Inflammatory macrophage treated with lipopolysaccharide for 4 hours (primary cell): ENCODE measurements at places on chromosomes 1 and 21.
A peak's percentile ranks its signal among the peaks of the same experiment; 100 is the strongest.

DNA sequence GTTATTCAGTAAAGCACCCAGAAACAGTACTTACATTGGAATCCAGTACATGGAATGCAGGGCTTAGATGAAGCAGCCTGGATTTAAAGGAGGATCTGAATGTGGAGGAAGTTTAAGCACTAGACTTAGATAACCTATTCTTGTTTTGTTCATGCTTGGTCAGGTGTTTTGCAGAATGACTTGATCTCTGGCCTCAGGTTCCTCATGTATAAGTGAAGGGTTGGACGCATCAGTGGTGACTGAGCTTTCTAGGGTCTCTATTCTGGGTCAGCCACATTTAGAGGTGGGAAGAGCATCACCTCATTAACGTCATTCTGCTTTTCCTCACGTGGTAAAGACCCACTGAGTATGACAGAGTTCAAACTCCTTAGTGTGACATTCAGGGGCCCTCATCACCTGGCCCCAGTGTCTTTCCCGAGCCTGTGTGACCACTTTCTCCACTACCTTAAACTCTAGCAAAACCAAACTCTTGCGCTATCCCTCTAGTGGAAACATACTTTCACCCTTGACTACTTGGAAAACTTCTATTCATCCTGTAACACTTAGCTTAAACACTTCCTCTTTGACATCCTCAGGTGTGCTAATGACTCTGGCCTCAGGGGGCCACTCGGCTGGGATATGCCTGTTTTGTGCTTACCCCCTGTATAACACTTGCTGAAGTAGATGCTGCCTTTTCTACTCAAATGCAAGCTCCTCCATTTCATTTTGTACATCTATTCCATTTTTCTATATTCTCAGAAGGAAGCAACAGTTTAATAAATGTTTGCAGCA, 871 bp upstream of the ERICH3 start:
- DNase-seq: no peak

- DNase-seq: no peak
Measured at GRCh38 chr1:5662744-5663126, 329.5 kb downstream of the NPHP4 start.

- DNase-seq: peak; percentile 12
Measured at GRCh38 chr1:90394247-90394646, 322.9 kb downstream of the BARHL2 start.

DNA sequence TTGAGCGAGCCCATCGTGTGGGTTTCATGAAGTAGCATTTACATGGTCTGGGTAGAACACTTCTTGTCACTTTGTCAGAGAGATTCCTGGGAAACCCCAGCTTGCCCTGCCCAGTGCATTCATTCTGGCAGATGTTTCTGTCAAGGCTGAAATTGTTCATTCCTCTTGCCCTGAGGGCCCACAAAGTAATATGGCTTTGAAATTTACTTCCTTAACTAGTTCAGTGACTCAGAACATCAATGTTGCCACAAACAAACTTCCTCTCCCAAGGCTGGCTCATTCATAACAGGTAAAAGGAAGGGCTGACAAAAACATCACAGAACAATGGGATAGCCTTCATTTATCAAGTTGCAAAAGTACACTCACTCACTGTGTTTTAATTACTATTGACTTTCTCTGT, 5.0 kb upstream of the KIAA0040 start:
- DNase-seq: peak; percentile 62

GRCh38 chr1:34786521-34787325, 5.7 kb downstream of the GJB3 start:
- DNase-seq: peak; percentile 66

- DNase-seq: peak; percentile 75
Measured at GRCh38 chr1:153540394-153541361, at the start of gene S100A5. Gene S100A5, minus strand, starts transcription at chr1:153540934. Its CDS starts 743 bp downstream, at chr1:153540191.

DNA sequence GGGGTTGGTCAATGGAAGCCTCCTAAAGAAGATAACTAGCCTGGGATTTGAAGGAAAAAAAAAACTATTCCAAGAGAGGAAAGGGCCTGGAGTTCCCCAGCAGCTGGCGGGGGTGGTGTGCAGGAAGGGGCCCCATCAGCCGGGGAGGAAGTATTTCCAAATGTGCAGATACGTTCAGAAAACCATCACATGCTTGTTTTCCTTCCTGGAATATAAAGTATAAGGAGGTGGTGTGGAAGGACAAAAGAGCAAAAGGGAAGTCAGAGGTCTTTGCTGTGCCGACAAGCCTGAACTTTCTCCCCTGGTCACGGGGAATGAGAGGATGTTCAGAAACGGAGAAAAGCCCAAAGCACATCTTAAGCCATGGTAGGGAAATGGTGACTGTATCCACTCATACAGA, 72.0 kb upstream of the BACE2 start:
- no peak for DNase-seq

DNA sequence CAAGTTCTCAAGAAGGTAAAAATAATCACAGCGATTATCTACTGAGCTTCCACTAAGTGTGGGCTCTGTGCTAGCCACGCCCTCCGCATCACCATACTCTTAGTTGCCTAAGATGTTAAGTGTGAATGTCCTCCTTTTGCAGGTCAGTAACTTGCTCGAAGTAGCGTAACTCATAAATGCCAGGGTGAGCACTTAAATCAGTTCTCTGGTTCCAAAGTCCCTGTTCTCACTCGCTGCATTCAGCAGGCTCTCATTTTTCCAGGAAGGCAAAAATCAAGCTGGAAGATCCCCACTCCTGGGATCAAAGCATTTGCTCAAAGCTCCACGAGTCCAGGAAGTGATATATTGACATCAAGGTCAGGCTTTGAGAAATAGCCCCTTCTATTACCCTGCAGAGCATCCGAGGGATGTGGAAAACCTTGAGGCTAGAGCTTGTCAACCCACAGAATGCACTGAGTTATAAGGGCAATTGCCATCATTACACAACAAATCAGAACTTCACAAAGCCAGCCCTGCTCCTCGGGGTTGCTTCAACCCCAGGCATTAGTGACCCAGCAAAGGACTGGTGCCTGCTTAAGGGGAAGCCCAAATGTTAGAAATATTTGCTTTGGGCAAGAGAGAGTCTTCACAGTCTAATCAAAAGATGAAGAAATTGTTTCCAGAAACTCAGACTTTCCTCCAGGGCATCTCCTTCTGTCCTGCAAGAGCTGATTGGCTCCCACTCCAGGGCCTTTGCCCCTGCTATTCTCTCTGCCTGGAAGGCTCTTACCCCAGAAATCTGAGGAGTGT, 19.5 kb downstream of the SLC30A1 start:
- no peak for DNase-seq

GRCh38 chr1:66271904-66272254, 262.1 kb upstream of the SGIP1 start:
- DNase-seq: peak; percentile 46

DNA sequence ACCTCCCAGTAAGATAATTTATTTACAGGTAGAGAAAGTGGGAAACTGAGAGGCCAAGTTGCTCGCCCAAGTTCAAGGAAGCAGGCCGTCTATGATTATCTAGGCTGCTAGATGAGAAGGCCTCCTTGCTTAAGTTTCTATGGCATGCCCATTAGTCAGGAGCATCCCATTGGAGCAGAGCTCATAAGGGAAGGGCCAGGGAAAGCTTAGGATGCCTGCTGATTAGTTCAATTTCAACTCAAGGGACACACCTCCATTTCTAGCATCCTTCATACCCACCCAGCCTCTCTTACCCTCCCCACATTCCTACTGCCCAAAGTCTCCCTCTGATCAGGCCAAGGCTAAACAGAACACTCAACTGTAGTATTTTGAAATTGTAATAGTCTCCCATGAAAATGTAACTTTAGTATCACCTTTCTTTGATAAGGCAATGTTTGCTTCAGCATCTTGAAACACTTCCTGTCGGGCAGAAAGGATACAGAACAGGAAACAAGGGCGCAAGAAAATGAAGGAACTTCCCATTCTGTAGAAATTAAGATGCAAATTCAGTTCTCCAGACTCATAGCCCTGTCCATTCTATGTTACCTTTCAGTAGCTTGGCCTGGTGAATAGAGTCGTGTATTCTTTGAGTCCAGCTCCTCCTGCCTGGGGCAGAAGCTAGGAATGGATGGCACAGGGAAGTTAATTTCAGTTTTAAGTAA, 46.3 kb upstream of the TARBP1 start:
- DNase-seq: peak; percentile 56

GRCh38 chr1:79197421-79197820, 190.9 kb upstream of the ADGRL4 start:
- no peak for DNase-seq

DNA sequence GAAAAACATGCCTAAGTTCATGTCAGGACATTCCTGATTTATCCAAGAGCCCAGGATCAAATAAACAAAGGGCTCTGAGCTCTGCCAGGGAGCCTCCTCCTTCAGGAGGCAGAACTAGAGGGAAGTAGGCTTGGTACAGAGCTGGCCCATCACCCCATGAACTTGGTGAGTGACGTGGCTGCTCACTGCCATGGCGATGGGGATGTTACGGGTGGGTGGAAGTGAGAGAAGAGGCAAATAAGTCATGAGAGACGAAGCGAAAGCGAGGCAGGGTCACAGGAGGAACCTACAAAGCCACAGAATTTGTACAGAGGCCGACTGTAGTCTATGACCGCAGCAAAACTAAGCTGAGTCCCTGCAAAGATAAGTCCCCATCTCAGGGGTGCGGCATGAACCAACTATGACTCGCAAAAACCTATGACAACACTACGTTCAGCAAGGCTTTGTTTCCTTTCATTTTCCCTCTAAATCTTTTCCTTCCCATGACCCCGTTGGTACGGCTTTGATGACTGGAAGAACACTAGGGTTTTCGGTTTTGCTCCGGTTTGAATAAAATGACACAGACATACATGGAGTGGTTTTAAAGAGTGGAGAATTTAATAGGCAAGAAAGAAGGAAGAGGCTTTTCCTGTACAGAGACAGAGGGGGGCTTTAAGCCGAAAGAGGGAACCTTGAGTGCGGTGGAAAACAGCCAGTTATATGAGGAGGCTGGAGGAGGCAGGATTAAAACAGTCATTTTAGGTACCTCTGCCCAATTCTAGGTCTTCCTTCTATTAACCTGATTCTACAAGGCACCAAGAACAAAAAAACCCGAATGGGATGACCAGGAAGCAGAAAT, 74.1 kb downstream of the CD46 start:
- DNase-seq: peak; percentile 100

DNA sequence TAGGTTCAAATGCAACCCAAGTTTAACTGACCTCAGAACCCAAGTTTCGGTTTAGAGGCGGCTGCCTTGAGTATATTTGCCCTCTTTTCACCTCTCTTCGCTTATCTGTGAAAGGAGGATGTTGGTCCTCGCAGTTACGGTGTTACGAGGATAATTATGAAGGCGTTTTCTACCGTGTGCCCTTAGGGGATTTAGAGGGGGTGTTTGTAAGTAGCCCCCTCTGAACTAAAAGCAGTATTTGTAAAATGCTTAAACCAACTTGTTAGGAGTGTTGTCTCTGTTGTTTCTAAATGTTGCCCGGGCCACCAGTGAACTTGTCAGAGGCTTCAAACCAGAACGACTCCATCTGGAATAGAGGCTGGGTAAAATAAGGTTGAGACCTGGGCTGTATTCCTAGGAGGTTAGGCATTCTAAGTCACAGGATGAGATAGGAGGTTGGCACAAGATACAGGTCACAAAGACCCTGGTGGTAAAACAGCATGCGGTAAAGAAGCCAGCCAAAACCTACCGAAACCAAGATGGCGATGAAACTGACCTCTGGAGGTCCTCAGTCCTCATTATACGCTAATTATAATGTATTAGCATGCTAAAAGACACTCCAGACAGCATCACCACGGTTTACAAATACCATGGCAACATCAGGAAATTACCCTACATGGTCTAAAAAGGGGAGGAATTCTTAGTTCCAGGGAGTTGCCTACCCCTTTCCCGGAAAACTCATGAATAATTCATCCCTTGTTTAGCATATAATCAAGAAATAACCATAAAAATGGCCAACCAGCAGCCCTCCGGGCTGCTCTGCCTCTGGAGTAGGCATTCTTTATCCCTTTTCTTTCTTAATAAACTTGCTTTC, 1.0 kb upstream of the PSRC1 start:
- no peak for DNase-seq

- DNase-seq: no peak
Measured at GRCh38 chr1:112692681-112693080, 14.2 kb downstream of the RHOC start.

- DNase-seq: no peak
Measured at GRCh38 chr1:24418898-24419628, 3.5 kb downstream of the NIPAL3 start.

GRCh38 chr1:180805316-180805715, 107.4 kb upstream of the KIAA1614 start:
- peak; percentile 59 for DNase-seq

DNA sequence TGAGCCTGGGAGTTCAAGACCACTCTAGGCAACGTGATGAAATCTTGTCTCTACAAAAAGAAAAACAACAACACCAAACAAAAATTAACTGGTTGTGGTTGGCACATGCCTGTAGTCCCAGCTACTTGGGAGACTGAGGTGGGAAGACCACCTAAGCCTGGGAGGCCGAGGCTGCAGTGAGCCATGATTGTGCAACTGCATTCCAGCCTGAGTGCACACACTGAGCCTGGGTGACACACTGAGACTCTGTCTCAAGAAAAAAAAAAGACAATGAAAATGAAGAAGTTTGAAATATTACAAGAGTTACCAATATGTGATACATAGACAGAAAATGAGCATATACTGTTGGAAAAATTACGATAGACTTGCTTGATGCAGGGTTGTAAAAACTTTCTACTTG, 31.9 kb downstream of the PDC start:
- DNase-seq: peak; percentile 41

- peak; percentile 67 for DNase-seq
Measured at GRCh38 chr1:236228411-236228810, 53.3 kb downstream of the ERO1B start.

DNA sequence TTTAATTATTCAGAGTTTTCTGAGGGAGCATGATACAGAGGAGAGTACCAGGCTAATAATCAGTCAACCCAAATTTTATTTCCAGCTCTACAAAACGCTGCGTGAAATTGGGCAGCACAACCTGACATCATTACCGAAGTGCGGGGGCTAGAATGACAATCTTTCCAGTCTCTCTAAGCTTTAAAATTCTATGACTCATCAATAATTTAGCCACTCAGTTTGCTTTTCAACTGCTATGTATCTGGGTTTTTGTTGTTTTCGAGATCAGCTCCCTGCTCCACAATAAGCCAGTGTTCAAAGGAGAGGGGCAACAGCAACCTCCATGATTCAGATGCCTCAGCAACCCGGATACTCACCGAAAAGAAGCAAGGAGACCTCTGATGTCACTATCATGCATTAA, 13.9 kb downstream of the SORT1 start:
- DNase-seq: no peak
